ENCODE measurements at places on chromosomes 7 and 10.

- DNase-seq: no peak
Observed at GRCh38 chr10:111209692-111210091, 132.9 kb downstream of the ADRA2A start.

DNA sequence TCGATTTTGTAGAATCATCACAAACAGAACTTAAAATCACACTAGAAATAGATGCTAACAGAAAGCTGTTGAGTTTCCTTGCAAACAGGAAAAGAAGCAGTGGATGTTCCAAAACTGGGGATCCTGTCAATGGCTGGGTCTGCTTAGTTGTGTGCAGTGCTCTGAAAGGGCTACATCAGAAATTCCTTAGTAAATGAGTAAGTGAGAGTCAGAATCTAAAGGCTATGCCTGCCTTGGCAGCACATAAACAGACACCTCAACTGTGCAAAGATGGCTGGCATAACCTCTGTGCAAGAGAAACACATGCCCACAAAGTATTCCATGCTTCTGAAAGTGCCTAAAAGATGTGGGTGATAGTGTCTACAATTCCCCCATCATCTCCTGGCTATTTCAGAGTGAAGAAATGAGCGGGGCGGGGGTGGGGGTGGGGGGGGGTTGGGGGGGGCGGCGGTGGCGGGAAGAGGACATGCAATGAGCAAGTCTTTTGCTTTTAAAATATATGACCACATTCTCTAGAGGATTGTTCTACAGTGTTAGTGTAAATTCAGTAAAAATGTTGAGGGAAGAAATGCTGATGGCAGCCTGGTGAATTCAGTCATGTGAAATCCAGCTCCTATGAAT, 138.1 kb upstream of the LAMB4 start:
- no peak for DNase-seq

DNA sequence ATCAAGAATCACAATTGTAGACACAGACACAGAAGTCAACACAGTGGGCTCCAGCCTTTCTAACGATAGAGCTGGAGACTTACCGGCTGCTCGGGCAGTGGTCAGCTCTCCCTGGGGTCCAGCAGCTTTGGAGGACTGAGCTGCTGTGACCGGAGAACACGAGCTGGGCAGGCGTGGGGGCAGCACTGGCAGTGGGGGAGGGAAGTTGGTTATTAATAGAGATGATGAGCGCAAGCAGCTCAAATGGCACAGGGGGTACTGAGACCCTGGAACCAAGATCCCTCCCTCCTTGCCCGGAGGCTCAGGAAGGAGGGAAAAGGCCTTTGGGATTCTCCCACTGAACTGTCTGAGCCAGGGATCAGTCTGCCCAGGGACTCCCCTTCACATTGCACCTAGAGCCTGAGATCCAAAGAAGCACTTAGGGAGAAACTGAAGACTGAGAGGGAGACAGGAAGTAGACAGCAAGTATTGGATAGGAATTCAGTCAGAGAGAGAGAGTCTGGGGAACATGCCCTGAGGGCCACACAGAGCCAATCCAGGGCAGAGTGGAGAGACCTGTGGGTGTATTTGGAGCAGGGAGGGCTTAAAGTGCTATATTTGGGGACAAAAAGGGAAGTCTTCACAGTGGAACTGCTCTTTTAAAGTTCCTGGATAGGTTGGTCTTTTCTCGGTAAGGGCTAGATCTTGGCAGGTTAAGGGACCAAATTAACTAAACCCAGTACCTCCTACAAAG, at the start of gene MYOZ1:
Gene MYOZ1 (minus strand): TSS at position 147 of the 733 bp plus-strand sequence. CDS start 1,457 bp downstream, outside the sequence.
- no peak for DNase-seq

GRCh38 chr7:103887853-103888602, 101.4 kb downstream of the RELN start:
- DNase-seq: no peak

- no peak for DNase-seq
Observed at GRCh38 chr7:20140291-20141001, 76.7 kb downstream of the MACC1 start.

DNA sequence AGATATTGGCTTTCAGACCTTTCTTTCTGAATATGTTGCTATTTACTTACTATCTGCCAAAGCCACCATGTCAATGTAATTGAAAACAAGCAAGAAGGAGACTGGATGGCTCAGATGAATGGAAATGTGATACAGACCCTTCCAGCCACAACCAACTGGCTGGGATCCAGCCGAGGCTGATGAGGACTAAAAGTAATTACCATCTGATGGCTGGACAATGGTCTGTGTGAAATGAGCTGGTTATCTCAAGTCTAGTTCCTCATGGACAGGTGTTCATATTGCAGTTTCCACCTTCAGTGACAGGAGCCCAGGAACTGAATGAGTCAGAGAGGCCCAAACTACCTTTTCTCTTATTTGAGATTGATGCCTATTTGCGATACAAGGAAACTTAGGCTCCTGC, 267.5 kb downstream of the GATA3 start:
- DNase-seq: no peak

DNA sequence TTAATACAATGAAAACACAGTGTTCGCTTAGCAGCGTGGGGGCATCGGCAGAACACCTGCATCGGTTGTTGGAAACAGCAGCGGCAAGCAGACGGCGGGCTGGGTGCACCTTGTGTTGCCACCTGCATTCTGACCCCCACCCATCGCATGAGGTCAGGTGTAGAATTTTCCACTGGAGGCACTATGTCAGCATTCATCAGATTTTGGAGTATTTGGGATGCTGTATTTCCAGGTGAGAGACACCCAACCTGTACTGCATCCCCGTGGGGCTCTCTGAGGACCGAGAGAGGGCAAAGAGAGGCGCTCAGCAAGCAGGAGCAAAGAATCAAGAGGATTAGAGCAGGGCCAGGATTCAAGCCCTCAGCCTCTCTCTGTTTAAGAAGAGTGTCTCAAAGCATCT, 116.4 kb upstream of the MGMT start:
- no peak for DNase-seq

- no peak for DNase-seq
Observed at GRCh38 chr7:1917221-1918062, 247.4 kb downstream of the ELFN1 start.

DNA sequence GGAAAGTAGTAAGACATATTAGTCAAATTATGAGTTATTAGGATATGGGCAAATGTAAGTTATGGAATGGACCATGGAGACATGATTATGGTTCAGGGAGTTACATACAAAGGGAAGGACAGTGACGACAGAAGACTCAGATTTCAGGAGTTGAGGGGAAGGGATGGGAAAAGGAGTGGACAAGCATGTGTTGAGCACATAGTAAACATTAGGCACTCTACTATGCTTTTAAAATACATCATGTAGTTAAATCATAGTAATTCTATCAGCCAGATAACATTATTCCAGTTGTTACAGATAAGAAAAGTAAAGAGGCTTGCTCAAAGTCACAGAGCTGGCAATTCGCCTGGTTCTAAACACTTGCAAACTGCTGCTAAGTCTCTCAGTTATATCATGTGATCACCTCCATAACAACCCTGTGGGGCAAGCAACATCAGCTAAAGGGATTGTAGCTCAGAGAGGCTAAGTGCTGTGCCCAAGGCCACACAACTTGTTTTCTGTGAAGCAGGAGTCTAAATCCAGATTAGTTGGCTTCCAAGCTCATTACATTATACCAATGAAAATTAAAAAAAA, 115.2 kb upstream of the MDFIC start:
- DNase-seq: no peak

- no peak for DNase-seq
Observed at GRCh38 chr10:5816170-5816569, 2.9 kb upstream of the GDI2 start.

DNA sequence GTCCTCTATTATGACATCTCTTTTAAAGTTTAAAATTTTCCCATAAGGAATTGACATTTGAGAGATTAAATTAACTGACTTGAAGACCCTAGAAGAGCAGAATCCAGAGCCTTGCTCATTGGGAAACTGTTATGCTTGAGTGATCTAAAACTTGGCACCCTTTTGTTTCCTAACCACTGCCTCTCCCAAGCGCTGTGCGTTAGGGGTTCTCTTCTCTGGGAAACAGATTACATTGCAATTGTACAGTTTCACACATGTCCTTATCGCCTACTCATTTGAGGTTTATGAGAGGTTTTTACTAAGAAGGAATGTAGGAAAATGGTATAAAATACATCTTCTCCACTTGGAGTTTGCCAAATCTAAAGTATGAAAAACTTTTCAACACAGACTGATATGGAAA, 126.8 kb upstream of the AMPH start:
- DNase-seq: no peak

DNA sequence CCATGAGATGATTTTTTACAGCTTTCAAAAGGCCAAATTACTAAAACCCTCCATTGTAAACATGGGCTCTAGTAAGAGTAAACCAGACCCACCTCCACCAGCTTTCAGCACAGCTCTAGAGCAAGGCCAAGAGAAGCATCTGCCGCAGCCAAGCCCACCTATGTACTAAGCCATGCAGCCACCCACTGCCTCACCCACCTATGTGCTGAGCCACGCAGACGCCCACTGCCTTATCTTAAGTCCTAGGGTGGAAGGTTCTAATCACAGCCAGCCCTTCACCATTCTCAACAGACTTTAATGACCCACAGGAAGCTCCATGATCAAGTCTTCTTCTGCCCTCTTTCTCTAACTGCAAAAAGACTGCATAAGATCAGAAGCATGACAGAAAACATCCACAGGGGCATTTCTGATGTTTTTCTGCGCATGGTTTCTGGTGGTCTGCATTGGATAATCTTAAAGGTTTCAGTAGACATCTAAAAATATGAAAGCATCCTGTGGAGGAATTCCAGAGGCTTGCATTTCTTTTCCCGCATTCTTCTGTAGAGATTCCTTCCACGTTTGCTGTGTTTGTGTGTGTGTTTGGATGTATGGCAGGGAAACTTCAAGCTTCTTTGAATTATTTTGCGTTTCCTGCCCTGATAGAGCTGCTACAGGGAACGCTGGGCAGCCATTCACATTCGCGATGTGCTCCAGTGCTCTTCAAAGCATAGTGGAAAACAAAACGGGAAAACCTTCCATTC, 286.1 kb upstream of the KLF6 start:
- DNase-seq: no peak

DNA sequence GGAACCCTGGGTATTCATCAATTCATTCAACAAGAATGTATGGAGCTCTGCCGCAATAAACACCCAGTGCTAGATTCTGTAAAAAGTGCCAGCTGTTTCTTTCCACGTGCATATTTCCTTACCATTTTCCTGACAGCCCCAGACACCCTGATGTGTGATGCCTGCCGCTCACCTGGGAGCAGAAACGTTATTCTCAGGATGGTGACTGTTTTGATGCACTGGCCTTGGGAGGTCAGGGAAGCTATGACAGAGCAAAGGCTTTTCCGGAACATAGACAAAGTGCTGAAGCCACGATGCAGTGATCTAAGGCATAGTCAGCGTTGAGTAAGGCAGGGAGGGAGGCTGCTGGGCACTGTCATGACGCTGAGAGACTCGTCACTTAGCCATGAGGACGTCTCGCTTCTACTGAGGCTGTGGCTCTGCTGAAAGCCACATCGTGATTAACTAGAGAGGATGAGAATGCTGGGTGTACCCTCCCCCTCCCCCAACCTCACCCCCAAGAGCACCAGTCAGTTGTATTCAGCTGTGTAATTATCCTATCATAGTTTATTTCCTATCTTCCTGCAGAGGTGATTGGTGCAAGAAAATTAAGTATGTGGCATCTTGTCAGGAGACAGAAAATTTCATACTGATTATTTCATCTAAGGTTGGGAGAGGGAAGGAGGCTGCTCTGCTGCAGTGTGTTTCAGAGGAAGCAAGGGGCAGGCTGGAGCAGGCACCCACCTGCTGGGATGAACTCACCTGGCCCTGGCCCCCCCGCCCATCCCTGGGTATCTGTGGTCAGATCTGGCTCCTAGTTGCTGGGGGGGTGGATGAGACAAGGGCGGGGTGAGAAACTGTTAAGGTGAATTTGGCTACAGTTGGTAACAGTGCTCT, 48.8 kb upstream of the SMNDC1 start:
- DNase-seq: no peak

DNA sequence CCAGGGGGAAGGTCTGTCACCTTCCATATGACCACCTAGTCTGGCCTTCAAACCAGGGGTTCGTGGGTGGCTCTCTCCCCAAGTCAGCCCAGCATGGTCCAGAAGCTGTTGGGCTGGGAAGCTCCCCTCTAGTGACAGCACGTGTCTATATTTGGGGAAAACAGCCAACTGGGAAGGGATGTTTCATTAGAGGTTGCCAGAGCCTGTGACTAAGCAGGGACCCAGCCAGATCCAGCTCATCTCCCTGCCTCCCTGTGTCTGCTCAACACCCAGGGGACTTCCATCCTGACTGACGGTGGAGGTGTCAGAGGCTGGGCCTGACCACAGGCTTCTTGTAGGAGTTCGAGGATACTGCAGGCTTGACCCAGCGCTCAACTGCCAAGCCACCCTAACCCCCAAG, 10.5 kb downstream of the STYXL1 start:
- DNase-seq: no peak

DNA sequence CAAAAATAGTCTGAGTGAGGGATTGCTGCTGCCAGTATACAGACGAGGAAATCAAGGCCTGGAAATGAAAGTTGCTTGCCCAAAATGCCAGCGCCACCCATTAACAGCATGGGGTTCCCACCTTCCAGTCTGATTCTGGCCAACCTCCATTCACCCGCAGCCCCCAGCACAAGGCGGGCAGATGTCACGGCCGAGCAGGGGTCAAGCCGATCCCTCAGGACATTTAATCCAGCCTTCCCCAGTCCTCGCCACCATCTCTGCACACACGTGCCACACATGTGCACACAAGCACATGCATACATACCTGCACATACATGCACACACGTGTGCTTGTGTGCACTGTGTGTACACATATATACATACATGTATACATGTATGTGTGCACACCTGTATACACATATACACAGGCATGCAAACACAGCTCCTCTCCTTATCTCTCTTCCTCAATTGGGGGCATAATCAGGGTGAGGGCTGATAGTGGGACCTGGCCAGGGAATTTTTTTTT, 122.9 kb downstream of the GRID1 start:
- DNase-seq: no peak

DNA sequence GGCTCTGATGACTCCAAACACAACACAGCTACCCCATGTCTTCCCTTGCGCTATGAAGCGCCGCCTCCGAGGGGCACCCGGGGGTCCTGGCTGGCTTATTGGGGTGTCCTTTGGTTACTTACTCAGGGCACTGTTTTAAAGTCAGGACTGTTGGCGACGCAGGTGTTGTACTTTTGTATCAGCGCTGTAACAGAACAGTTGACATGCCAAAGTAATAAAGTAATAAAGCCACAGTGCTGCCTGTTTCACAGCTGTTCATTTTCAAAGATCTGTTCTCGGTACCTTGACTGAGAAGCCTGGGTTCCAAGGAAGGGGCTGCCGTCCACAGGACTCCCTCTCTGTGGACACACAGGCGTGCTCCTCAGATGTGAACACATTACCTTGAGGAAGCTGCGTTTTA, 64.1 kb downstream of the WDR37 start:
- DNase-seq: no peak

DNA sequence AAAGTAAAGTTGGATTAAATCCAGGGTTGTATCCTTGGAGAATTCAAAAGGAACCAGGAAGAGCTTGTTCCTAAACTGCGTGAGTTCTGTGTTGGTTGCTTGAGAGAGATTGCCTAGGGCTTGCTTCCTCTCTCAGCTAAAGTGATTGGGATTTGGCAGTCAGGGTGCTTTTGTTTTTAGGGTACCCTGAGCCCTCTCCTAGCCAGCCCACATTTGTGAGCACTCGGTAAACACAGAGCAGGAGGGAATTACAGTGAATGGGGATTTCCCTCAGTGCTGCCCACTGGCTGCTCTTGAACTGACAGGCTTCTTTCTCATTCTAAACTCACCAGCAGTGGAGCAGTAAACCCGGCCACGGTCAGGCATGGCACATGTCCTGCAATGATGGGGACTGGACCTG, 146.9 kb downstream of the TPST1 start:
- no peak for DNase-seq

Data from NCI-H1048 (cell line).